ENCODE measurements at places on chromosomes 2 and 18.

GRCh38 chr2:45096996-45097395 lies 87.7 kb upstream of the SIX2 start:
- no peak for DNase-seq

- DNase-seq = peak; percentile 85
Measured at GRCh38 chr2:196926562-196927375, at the start of gene PGAP1. Gene PGAP1 (minus strand): TSS chr2:196926707. CDS start chr2:196926616, 91 bp downstream.

GRCh38 chr18:62828852-62829251 lies 113.5 kb downstream of the PHLPP1 start:
- no peak for DNase-seq

GRCh38 chr2:228860601-228861285 lies 410.3 kb downstream of the PID1 start:
- no peak for DNase-seq

DNA sequence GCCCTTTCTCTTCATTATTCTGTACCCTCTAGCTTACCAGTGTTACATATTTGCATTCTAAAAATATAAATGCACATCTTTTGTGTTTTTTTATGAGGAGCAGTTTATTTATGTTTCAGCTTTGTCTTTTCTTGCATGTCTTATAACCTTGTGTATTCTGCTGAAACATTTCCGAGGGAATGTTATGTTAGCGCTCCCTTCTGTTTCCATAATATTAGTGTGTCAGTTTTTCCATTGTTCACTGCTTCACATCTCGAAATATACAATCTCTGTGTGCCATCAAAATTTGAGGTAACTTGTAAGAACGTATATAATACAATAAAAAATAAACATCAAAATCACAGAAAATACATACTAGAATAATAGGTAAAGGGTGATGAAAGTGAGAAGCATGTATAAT lies 153.3 kb downstream of the PKP4 start:
- no peak for DNase-seq

DNA sequence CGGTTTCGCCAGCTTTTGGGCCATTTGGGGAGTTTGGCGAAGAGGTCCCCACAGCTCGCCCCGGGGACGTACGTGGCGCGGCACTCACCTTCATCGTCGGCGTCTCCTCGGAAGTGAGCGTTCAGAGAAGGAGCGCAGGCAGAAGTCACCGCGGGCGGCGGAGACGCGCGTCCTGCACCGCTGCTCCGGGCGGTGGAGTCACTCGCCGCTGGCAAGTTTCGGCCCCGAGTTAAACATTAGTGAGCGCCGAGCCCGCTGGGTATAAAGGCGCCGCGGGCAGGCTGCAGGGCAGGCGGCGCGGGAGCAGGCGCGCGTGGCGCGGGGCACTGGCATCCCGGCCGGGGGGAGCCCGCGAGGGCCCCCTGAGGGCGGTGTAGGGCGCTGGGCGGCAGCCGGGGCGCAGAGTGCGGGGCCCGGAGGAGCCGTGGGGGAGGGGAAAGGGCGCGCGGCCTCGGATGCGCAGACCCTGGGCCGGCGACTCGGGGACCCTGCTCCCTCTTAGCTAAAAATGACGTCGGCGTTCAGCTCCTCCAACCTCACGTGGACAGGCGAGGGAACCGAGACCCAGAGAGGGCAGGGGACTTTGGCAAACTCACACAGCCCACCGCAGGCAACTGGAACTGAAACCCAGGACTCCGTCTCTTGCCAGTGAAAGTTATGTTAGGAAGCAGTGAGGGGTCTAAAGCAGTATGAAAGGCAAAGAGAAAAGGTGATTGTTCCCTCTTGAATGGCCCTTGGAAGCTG lies at the start of gene DPP4:
TSS of gene DPP4 (minus strand) at position 328 of the 744 bp plus-strand sequence. CDS start at position 94, 234 bp downstream.
- DNase-seq = peak; percentile 46

DNA sequence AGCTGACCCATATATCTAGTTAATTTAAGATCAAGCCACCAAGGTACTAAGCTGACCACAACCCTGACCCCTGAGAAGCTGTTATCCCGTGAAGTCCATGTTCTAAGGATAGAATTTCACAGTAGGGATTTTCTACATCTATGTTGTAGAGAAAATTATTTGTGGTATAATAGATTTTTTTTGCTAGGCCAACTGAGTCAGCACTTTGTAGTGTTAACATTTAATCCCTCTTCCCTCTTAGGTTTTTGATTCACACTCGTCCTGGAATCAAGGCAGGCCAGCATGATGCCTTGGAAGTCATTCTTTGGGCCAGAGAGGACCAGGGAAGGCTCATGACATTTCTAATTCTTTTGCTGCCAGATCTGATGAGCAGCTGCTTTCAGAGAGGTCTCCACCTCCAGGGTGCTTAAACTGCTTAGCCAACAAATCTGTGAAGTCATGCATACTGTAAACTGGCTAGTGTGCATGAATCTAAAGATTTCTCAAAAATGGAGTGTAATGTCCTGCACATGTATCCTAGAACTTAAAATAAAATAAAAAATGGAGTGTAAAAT lies 102.5 kb downstream of the RBM43 start:
- no peak for DNase-seq

- no peak for DNase-seq
Measured at GRCh38 chr2:68689553-68690537, 44.8 kb upstream of the ARHGAP25 start.

DNA sequence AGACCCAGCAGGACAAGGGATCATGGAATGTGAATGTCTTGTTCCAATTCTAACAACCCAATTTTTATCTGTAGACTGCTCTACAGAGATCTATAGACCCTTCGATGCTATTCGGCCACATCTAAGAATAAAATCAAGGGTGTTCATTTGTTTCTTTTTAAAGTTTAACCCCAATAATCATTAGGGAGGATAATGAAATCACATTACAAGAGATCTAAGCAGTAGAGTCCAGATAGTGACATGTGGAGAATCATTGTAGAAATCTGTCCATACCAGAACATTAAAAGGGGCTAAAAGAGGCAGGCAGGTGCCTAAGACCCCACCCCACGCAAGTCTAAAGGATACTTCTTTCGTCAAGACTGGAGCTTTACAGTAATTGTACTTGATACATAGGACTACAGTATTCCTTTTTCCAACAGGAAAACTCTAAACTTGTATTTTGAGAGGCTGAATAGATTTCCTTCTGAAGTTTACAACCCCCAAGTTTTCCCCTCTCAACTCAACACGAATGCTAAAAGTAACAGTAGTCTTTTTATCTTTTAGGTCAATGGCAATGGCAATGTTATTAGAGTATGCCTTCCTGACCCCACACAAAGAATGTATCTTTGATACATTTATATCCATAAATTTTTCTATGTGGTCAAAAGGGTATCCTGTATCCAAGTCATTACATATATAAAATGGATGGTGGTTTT lies 183.7 kb downstream of the TCF4 start:
- DNase-seq = no peak

GRCh38 chr2:68319398-68320117 lies at the start of gene CNRIP1:
Gene CNRIP1 (minus strand): TSS chr2:68319949. CDS start chr2:68319400, 549 bp downstream.
- peak; percentile 1 for DNase-seq

GRCh38 chr2:85794491-85795121 lies 40.8 kb downstream of the ATOH8 start:
- no peak for DNase-seq

DNA sequence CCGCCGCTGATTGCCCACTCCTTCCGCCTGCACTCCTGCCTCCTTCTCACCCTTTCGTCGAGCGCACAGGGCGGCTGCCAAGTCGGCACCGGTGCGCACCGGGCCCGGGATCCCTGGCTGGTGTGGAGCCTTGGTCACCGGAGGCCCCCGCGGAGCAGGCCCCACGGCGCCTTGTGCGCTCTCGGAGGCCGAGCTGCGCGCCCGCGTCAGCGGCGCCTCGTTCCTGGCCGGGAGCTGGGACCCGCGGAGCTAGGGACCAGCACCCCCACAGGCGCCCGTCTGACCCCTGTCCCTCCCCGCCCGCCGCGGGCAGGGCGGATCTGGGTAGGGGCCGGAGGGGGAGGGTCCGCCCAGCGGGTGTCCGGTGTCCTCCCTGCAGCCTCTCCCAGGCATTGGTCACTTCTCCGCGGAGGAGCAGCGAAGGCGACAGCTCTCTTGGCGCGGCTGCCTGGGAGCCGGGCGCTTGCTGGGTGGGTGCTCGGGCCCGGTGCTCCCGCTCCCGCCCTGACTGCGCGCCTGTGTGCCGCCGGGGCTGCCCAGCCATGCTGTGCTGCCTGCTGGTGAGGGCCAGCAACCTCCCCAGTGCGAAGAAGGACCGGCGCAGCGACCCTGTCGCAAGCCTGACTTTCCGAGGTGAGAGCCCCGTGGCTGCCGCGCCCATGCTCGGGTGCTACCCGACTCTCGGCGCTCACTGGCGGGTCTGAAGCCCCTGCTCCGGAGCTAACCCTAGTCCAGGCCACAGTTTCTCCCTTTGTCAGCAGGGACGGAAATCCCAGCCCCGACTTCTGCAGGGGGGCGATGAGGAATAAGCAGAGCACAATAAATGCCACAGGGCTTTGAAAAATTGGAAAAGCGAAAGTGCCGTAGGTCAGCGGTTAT lies 13.2 kb downstream of the DYSF start:
- DNase-seq = peak; percentile 4

DNA sequence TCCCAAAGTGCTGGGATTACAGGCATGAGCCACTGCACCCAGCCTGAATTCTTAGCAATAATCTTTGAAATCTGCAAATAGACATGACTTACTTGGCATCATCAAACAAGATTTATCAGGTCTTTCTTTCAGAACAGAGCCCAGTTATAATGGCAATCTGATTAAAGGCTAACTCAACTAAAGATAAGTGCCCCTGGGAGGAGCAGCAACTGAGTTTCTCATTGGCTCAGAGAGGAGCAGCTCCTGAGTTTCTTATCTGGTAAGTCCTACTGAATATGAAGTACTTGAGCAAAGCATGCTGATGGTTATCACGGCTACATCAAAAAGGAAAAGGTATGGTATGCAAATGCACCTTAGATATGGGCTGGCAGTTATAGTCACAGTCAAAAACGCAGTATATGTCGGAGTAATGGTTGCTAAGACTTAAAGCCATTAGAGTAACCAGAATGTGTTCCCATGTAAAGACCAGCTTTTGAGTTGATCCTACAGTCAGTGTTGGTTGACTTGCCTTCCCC lies 15.0 kb upstream of the AP1S3 start:
- no peak for DNase-seq

- no peak for DNase-seq
Measured at GRCh38 chr2:177291701-177292100, 27.2 kb upstream of the NFE2L2 start.

- DNase-seq = no peak
Measured at GRCh38 chr2:230933521-230934180, 8.6 kb upstream of the GPR55 start.

GRCh38 chr2:171086352-171087290 lies 74.1 kb downstream of the TLK1 start:
- DNase-seq = no peak

DNA sequence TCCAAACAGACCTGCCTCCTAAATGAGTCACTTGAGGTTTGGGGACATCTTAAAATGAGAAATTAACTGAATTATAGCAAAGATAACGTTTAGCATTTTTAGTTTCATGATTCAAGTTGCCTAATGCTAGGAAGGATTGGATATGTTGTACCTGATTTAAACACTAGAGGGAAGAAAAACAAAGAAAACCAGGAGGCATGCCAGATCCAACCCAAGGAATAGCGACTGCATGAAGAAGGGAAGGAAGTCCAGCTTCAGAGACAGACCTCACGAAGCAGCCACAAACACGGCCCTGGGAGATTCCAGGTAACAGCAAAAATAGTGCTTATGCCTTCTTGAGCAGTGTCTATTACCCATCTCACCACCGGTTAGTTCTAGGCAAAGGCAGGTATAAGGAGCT lies 499.9 kb upstream of the SPHKAP start:
- no peak for DNase-seq

DNA sequence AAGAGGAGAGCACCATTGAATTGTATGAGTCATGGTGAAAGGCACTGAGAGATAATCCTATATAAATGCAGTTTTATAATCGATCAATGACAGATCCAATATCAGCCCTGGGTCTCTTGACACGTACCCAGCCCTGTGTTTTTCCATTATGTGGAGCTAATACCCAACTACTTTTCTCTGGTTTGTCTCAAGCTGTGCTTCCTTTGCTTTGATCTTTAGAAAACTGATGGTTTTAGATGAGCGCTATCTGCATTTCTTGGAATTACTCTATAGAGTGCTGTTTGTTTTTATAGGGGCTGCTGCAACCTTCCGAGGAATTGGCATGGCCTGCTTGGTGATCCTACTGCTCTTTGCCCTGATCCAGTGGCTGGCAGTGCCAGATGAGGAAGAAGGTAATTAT lies 45.0 kb downstream of the NEMP2 start:
- no peak for DNase-seq

DNA sequence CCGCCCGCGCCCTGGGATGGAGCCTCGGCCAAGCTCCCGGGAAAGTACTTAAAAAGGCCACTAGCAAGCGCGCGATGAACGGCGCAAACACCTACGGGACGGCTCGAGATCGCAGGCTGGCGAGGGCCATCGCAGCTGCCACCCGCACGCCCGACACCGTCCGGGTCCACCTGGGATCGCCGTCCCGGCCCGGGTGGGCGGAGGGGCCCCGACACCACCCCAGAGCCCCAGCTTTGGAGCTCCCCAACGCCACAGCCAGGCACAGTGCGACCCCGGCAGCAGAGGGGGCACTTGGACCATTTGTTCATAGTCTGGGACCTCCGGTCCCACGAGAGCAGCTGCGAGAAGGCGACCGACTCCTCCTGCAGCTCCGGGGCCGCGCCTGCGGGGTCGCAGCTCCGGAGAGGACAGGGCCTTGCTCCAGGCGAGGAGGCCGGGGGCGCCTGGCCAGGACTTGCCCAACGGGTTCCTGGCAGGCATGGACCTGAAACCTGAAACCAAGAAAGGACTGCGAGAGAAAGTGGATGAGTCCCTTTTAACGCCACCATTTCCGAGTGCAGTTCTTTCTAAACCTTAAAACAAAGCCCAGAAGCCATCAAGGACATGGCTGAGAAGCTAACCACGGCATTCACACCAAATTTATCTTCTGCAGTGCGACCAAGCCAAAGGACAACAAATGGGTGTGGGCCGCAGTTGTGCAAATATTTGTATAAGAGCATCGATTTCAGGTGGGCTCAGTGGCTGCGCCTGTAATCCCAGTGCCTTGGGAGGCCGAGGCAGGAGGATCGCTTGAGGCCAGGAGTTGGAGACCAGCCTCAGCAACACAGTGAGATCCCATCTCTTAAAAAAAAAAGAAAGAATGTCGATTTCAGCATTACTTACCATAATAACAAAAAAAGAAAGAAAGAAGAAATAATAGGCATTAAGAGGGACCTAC lies 54.0 kb upstream of the IMP4 start:
- no peak for DNase-seq

DNA sequence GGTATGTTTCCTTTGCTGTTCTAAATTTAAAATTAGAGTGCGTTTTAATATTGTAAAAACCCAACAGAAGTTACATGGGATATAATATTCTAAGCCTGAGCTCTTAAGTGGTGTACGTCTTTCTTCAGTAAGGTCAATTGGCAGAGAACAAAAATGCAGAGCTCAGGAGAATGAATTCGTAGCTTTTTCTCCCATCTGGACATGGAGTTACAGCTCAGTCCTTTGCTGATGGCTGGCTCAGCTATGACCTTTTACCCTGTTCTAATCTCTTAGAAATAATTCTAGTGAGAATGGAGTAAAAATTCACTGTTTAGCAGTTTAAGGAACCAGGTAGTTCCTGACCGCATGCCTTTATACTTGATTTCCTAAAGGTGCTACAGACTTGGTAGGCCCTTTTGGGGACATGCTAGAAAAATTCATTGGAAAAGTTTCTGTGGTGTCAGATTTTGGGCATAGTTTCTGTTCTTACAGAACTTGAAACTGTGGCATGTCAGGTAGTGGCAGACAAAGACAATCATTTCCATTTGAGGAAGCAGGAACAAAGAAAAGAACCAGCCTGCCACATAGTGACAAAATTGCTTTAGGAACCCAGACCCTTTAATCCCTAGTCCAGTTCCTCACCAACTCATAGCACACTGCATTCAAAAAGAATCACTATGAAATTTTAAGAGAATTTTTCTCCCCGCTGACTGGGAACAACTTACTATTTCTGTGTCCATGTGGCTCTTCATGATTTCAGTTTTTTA lies 566.8 kb upstream of the ZNF804A start:
- DNase-seq = no peak
